Ammon's horn (tissue), 1 donor: ENCODE measurements at places on chromosomes 16 and 17.

DNA sequence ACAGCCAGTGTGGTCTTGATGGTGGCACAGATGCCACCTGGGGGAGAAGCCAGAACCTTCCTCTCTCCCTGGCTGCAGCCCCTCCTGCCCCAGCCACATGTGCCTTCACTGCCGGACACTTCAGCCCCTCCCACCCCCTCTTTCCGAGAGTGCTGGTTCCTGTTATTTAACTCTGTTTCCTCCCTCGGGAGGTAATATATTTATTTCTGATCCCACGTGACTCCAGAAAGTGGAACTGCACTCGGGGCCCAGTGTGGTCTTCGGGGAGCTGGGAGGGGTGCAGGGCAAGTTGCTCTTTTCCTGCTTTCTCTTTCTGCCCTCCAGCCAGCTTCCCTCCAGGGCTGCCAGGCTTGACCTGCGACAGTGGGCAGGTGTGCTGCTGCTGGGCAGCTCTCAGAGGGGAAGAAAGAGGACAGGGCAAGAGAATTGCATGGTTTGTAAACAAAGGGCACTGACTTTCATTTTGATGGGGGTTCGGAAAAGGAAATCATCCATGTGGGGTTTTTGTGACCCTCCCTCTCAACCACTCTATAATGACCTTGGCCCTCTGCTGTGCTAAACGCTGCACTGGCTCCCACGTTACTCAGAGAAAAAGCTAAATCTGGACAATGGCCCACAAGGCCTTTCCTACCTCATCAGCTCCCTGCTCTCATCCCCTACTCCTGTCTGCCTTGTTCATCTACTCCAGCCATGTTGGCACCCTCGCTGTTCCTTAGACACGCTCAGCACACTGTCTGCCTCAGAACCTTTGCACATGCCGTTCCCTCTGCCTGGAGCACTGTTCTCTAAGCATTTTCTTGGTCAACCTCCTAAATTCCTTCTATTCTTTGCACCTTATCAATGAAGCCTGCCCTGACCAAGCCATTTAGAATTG, 8.2 kb upstream of the CIITA start:
- DNase-seq = peak; percentile 70

DNA sequence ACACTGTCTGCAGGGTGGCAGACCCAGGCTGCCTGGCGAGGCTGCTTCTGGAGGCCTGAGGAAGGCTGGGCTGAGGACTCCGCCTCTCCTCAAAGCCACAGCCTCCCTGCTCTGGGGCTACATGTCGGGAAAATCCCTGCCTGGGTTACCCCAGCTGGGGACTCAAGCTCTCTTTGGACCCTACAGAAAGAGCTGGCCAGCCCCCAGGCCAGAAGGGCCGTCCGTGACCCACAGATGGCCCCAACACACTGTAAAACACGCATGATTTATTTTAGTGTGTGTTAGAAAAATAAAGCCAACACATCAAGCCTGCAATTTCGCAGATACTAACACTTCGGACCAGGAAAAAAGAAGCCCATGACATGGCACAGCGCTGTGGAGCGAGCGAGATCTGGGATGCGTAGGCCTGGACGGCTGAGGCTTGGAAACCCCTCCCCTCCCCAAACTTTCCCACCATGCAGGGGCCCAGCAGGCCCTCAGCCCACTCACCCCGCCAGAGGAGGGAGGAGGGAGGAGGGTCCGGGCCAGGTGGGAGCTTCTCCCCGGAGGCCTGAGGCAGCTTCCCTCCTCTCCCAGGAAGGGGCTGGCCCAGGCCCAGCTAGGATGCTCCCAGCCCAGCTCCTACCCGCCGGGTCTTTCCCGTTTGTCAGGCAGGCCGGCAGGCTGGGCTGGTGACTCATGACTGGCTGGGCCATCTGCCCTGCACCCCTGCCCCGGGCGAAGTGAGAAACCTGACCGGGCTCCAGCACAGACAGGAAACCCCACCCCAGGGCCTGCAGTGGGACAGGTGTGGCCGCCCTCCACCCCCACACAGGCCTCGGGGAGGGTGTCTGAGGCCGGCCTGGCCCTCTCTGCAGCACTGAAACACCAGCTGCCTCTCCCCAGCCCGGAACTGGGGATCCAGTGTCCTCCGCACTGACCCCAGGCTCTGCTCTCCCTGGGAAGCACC, 34.1 kb upstream of the SLC38A10 start:
- no peak for DNase-seq

- DNase-seq = no peak
These were observed 1466.0 kb downstream of the CDH11 start for GRCh38 chr16:63655846-63656245.

- peak; percentile 30 for DNase-seq
These were observed 24.1 kb downstream of the SEC14L5 start for GRCh38 chr16:4982056-4982867.

- DNase-seq = no peak
These were observed 5.9 kb upstream of the CDIP1 start for GRCh38 chr16:4544473-4544872.

- no peak for DNase-seq
These were observed 20.9 kb downstream of the IRX3 start for GRCh38 chr16:54265575-54266107.

DNA sequence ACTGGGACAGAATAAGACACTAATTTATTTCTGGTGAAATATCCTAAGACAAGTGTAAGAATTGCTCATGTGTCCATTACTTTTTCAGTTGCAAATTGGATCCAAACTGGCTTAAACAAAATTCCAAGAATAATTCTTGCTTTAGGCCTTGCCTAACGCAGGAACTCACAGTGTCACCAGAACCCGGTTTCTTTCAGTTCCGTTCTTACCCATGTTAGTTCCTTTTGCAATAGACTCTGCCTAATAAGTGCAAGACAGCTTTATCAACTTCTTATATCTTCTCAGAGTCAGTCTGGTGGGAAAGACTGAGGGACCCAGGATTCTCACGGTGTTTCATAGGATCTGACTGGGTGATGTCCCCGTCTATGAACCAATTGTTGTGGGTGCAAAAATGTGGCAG, 24.7 kb downstream of the GDE1 start:
- no peak for DNase-seq
